Effector memory CD8-positive, alpha-beta T cell (primary cell): ENCODE measurements at places on chromosomes 7 and 10.

DNA sequence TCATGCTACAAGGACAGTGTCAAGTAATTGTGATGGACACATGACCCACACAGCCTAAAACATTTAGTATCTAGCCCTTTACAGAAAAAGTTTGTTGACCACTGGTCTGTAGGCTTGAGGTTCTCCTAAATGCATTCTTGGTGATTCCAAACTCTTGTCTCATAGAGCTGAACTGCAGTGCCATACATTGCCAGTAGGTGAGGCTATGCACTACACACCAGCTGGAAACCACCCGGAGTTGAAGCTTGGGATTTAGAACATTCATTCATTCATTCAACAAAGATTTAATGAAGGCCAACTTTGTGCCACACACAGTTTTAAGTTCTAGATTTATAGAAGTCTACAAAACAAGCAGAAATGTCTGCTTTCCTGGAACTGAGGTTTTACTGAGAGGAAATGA, 77.3 kb upstream of the TCF7L2 start:
- no peaks in the 10 kb centered on the region for H3K36me3 ChIP-seq
- no peak overlapping the region for H3K27ac ChIP-seq
- peaks cover 8% of the 10 kb centered on the region for H3K27me3 ChIP-seq

- peaks cover 27% of the 10 kb centered on the region for H3K4me1 ChIP-seq
- H3K4me3 ChIP-seq: no peak overlapping the region
- no peaks in the 10 kb centered on the region for H3K36me3 ChIP-seq
- DNase-seq: no peak
- no peak overlapping the region for H3K27ac ChIP-seq
Measured at GRCh38 chr7:128041203-128041602, 10.0 kb upstream of the LRRC4 start.

- H3K4me3 ChIP-seq: no peak overlapping the region
- H3K27me3 ChIP-seq: peaks cover 8% of the 10 kb centered on the region
- no peak for DNase-seq
- no peaks in the 10 kb centered on the region for H3K4me1 ChIP-seq
Measured at GRCh38 chr7:93364806-93365205, 132.6 kb downstream of the VPS50 start.

- no peaks in the 10 kb centered on the region for H3K27me3 ChIP-seq
- H3K36me3 ChIP-seq: no peaks in the 10 kb centered on the region
- no peaks in the 10 kb centered on the region for H3K4me1 ChIP-seq
Measured at GRCh38 chr10:131569851-131570715, 258.6 kb upstream of the TCERG1L start.

- H3K36me3 ChIP-seq: peaks cover 6% of the 10 kb centered on the region
- H3K27me3 ChIP-seq: peaks cover 5% of the 10 kb centered on the region
- H3K4me1 ChIP-seq: no peaks in the 10 kb centered on the region
Measured at GRCh38 chr10:42984035-42984610, 92.7 kb upstream of the RET start.

DNA sequence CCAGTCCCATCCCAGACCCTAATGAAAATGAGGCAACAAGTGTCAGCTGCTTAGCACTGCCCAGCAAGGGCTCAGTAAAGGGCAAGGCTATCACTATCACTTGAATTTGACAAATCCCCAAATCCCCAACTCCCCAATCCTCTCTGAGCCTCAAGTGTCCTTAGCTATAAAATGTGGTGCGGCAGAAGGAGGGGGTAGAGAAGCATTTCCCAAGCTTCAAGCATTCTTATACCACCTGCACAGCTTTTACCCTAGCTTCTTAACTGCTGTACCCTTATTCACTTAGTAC, 41.6 kb downstream of the XPNPEP1 start:
- no peak overlapping the region for H3K27ac ChIP-seq
- peaks cover 21% of the 10 kb centered on the region for H3K4me1 ChIP-seq
- H3K36me3 ChIP-seq: peaks cover 58% of the 10 kb centered on the region
- DNase-seq: no peak

DNA sequence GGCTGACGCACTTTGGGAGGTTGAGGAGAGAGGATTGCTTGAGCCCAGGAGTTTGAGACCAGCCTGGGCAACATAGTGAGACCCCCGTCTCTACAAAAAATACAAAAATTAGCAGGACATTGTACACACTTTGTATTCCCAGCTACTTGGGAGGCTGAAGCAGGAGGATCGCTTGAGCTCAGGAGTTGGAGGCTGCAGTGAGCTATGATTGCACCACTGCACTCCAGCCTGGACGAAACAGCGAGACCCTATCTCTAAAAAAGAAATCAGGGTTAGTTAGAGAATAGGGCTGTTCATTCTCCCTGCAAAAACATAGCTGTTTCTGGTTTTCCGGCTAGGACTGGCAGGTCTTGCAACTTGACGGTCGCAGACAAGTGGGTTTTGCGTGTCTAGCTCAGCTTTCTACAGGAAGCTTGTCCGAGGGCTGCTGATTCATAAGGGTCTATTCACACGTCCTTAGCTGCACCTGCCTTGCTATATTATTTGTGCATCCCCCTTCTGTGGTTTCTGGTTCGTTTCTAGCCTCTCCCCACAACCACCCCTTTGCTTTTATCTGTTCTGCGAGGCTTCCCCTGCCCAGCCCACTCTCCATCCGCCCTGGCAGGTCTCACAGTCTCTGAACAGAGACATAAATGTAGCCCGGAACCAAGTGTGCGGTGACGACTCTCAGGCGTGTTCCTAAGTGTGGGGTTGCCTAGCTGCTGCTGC, 10.7 kb downstream of the AMZ1 start:
- peak overlapping the region; percentile 83 for H3K4me3 ChIP-seq
- H3K27ac ChIP-seq: peak overlapping the region; percentile 91
- H3K4me1 ChIP-seq: peaks cover 28% of the 10 kb centered on the region

DNA sequence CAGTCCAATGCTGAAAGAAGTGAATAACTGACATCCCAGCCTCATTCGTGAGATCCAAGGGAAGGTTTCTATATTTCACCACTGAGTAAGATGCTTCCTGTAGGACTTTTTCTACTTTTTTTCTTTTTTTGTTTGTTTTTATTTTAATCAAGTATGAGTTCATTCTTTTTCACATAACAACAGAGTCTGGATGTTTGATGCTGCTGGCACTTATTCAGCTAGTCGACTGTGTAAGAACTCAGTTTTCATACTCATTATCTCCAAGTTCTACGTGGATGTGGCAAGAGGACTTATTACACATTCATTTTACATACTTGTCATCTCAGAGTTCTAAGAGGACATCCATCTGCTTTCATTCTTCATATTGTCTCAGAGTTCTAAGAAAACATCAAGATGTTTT, 86.9 kb downstream of the CPXM2 start:
- DNase-seq: no peak
- no peaks in the 10 kb centered on the region for H3K36me3 ChIP-seq
- H3K4me3 ChIP-seq: no peak overlapping the region
- H3K27me3 ChIP-seq: peaks cover 20% of the 10 kb centered on the region
- no peak overlapping the region for H3K27ac ChIP-seq

DNA sequence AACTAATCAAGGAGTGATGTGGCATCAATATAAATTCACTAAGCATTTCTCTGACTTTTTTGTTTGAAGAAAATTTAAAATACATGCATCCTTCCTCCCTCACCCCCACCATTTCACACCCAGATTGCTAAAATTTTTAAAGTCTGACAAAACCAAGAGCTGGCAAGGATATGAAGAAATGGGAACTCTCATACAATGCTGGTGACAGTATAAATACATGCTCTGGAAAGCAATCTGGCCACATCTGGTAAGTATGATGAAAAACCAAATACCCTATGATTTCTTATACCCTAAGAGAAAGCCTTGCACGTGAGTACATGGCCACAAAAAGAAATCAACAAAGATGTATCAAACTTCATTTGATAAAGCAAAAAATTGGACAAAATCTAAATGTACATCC, 31.2 kb downstream of the P4HA1 start:
- H3K4me1 ChIP-seq: peaks cover 2% of the 10 kb centered on the region
- no peak overlapping the region for H3K4me3 ChIP-seq

GRCh38 chr10:46556515-46557318, at the start of gene GPRIN2:
GPRIN2 (minus strand) TSS chr10:46556658; CDS start chr10:46550736, 5,922 bp downstream.
- H3K27ac ChIP-seq: no peak within 1 kb of the TSS
- no peak for DNase-seq
- peak within 1 kb of the TSS; percentile 72 for H3K4me3 ChIP-seq
- H3K27me3 ChIP-seq: no peaks in the 10 kb centered on the region
- no peaks in the 10 kb centered on the region for H3K36me3 ChIP-seq

GRCh38 chr7:29163854-29164253, 17.5 kb upstream of the CPVL start:
- H3K27ac ChIP-seq: no peak overlapping the region
- no peaks in the 10 kb centered on the region for H3K4me1 ChIP-seq
- no peak overlapping the region for H3K4me3 ChIP-seq
- no peaks in the 10 kb centered on the region for H3K36me3 ChIP-seq

- peaks cover 2% of the 10 kb centered on the region for H3K36me3 ChIP-seq
- H3K27me3 ChIP-seq: no peaks in the 10 kb centered on the region
- no peaks in the 10 kb centered on the region for H3K4me1 ChIP-seq
- no peak for DNase-seq
Measured at GRCh38 chr7:26704786-26705185, 159.6 kb downstream of the SKAP2 start.

- no peak overlapping the region for H3K4me3 ChIP-seq
- H3K27me3 ChIP-seq: peaks cover 34% of the 10 kb centered on the region
- no peaks in the 10 kb centered on the region for H3K4me1 ChIP-seq
- no peaks in the 10 kb centered on the region for H3K36me3 ChIP-seq
Measured at GRCh38 chr7:94015538-94015937, 11.4 kb upstream of the BET1 start.

DNA sequence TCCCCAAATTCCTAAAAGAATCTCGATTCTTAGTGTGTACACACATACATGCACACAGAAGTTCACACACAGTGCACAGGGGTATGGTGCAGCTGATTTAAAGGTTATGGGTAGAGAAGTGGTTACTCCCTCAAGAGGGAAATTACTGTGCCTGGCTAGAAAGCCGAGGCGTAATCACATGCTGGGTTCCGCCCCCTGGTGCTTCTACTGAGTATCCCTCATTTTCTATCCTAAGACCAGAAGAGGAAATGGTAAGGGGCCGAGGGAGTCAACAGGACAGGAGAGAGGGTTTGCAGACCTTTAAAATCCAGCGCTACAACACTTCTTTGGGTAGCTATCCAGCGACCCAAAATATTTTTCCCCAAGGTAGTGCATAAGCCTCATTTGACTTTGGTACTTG, 147.3 kb upstream of the TMEM196 start:
- H3K27me3 ChIP-seq: no peaks in the 10 kb centered on the region
- no peak for DNase-seq
- no peak overlapping the region for H3K4me3 ChIP-seq
- no peaks in the 10 kb centered on the region for H3K4me1 ChIP-seq
- no peak overlapping the region for H3K27ac ChIP-seq

GRCh38 chr7:81680120-81680519, 89.7 kb downstream of the HGF start:
- no peak overlapping the region for H3K4me3 ChIP-seq
- DNase-seq: no peak
- H3K36me3 ChIP-seq: no peaks in the 10 kb centered on the region
- H3K4me1 ChIP-seq: no peaks in the 10 kb centered on the region

- peaks cover 5% of the 10 kb centered on the region for H3K36me3 ChIP-seq
- H3K4me1 ChIP-seq: peaks cover 3% of the 10 kb centered on the region
- no peak overlapping the region for H3K4me3 ChIP-seq
- no peaks in the 10 kb centered on the region for H3K27me3 ChIP-seq
- H3K27ac ChIP-seq: no peak overlapping the region
Measured at GRCh38 chr10:110612087-110612486, 32.0 kb upstream of the RBM20 start.

GRCh38 chr7:81932936-81933335, 163.1 kb upstream of the HGF start:
- no peak overlapping the region for H3K27ac ChIP-seq
- H3K4me3 ChIP-seq: no peak overlapping the region
- H3K36me3 ChIP-seq: no peaks in the 10 kb centered on the region
- no peak for DNase-seq

GRCh38 chr7:2251381-2251780, 9.4 kb downstream of the NUDT1 start:
- H3K4me1 ChIP-seq: peaks cover 16% of the 10 kb centered on the region
- no peak for DNase-seq
- peaks cover 12% of the 10 kb centered on the region for H3K36me3 ChIP-seq
- no peak overlapping the region for H3K27ac ChIP-seq

DNA sequence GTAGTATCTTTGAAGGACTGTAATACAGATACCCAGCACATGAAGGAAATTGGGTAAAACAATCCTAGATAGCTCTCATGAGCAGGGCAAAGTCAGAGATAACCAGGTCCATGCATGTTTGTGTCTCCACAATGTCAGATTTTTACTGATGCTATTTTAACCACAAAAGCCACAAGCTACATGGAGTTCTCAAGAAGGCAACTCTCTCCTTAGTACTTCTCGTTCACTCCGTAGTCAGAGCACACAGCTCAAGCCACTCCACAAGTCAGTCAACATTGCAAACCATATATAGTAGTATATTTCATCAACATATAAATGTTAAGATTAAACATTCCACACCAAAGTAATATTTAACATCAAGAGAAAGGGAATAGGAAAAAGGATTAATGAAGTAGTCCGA, 98.0 kb upstream of the PIK3CG start:
- DNase-seq: no peak
- peak overlapping the region; percentile 53 for H3K4me3 ChIP-seq
- no peaks in the 10 kb centered on the region for H3K27me3 ChIP-seq
- peak overlapping the region; percentile 74 for H3K27ac ChIP-seq
- peaks cover 3% of the 10 kb centered on the region for H3K36me3 ChIP-seq
